Fibroblast of the aortic adventitia (primary cell): ENCODE measurements at places on chromosomes 1 and 21.
A peak's percentile ranks its signal among the peaks of the same experiment; 100 is the strongest.

DNA sequence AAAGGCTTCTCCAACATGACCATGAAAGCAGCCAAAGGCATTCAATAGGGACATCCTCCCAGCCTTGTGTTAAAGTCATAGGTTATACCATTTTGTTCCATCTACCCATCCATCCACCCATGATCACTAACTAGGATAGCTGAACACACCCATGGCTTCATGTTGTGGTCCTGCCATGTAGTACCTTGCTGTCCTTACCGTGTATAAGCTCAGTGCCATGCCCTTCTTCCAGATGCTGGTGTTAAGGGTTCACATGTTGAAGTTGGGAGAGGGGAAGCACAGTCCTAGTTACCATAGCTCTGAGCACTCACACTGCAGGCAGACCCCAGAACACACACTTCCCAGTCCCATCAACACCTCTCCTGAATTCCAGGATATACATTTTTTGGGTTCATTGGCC, 51.5 kb downstream of the ATP5PO start:
- no peak for DNase-seq

- no peak for DNase-seq
These were observed 188.6 kb upstream of the VAMP3 start for GRCh38 chr1:7582460-7582972.

- DNase-seq = no peak
These were observed 3.7 kb downstream of the CEP350 start for GRCh38 chr1:179958359-179958758.

- DNase-seq = no peak
These were observed 179.2 kb upstream of the TMEM51 start for GRCh38 chr1:14974361-14974760.

GRCh38 chr1:85836736-85837135, 128.5 kb upstream of the ZNHIT6 start:
- no peak for DNase-seq

DNA sequence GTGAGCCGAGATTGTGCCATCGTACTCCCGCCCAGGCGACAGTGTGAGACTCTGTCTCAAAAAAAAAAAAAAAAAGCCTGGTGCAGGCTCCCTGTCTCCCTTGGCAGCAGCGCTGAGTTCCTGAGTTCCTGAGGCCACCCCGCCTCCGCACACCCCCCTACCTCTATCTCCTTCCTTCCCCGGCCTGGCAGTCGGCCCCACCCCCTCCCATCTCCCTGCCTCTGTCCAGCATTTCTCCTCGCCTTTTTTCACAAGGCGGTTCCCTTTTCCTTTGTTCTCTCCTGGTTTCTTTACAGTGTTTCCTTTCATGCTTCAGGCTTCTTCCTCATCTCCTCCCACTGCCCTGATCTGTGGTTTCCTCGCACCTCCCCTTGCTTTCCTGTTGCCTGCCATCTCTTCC, 2.7 kb downstream of the RORC start:
- DNase-seq = peak; percentile 42
